ENCODE measurements at places on chromosomes 5 and 9.

- no peak for DNase-seq
Observed at GRCh38 chr9:34741628-34742027, 31.7 kb upstream of the CCL21 start.

GRCh38 chr9:135075234-135076142 lies 12.0 kb upstream of the OLFM1 start:
- no peak for DNase-seq

DNA sequence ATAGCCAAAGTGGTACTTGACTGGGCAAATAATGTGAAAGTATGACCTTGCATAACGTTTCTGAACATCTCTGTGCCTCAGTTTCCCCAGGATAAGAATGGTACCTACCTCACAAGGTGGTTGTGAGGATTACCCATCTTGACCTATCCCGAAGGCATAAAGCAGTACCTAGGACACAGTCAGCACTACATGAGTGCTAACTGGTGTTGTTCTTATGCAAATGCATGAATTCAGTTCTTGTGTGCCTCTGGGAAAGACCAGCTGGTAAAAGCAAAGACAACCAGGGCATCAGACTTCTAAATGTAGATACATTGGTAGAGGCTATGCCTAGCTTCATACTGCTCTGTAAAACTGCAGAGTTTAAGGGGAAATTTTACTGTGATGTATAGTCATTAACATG lies 21.8 kb upstream of the TMEM252 start:
- no peak for DNase-seq

DNA sequence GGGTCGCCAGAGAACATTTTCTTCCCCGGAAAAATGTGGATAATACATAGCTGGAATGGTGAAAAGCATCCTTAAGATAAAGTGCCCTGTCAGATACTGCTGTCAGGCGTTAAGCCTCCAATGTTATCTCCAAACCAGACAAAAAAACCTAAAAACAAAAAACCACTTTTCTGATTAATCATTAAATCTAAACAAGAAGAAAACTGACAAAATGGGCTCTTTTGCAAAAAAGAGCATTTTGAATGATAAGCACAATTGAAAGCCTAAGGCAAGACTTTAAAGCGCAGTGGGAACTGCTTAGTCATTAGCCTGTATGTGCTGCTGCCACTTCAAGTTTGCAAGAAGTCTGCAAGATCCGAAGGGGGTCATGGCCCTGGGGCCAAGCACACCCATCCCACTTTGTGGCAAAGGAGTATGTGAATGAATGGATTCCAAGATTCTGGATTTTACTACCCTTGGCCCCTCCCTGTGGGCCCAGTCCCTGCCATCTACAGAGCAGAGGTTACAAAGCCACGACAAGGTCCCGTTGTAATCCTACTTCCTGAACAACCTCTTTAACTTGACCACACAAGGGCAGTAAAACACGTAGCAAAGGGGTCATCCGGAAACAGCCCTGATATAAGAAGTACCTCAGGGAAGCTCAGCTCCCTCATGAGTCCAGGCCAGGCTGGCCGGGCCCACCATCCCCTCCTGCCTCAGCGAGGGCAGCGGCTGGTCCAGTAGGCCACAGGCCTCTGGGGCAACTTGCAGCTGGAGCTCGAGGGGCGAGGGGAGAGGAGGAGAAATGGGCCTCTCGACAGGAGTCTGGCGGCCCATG lies 29.7 kb downstream of the SHB start:
- no peak for DNase-seq
